Activated effector memory CD4-positive, alpha-beta T cell treated with Interleukin-2 at 50 U/mL for 16 hours (primary cell): ENCODE measurements at places on chromosomes 4 and X.

DNA sequence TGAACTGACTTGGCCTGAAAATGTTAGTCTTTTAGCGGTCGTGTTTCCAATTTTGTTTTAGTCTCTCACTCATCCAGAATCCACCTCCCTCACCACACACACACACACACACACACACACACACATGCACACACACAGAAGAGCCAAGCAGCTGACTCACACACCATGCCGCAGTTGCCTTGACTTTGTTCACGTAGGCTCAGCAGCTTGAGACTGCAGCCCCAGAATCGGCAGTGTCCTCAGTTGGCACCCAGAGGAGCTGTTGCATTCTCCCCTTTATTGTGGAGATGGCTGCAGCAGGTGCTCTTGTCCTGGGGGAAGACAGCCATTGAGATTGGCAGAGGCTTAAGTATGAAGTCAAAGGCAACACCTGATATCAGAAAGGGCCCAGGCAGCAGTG is 20.9 kb upstream of the XPNPEP2 start:
- DNase-seq, result no peak

DNA sequence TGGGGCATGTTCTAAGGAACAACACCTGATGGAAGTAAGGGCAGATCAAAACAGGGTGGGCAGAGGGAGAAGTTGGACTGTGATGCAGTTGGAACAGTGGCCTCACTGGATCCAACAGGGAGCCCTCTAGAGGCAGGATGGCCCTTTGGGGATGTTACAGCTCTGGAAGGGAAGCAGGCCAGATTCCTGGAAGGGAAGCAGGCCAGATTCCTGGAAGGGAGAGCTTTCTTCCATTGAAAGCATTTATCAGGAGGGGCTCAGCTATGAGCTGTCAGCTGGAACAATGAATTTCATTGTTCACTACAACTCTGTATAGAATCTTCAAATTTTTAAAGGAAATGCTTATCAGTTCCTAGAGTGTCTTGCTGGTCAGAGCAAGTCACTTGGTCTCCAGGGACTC is 17.7 kb downstream of the IL15 start:
- DNase-seq, result no peak

- DNase-seq, result no peak
Measured at GRCh38 chr4:186016796-186017195, 52.2 kb upstream of the TLR3 start.

DNA sequence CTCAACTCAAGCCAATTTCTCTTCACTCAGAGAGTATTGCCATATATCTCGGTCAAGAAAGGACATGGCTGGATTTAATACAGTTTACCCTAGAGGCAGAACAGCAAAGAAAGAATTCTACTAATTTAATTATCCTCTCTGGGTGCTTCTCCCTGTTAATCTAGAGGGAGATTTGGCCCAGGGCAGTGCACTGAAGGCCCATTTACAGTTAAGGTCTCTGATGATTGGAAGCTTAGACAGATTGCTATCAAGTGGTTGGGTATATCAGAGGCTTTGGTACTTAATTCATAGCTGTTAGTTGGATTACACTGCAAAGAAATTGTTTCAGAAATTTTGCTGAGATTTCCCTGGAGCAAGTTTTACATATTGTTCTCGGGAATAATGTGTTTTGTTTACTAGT is 4.6 kb upstream of the CNKSR2 start:
- DNase-seq, result no peak

GRCh38 chr4:139660568-139661043 is 5.0 kb upstream of the MGST2 start:
- no peak for DNase-seq

GRCh38 chrX:43500246-43500645 is 155.9 kb upstream of the MAOA start:
- DNase-seq, result no peak

DNA sequence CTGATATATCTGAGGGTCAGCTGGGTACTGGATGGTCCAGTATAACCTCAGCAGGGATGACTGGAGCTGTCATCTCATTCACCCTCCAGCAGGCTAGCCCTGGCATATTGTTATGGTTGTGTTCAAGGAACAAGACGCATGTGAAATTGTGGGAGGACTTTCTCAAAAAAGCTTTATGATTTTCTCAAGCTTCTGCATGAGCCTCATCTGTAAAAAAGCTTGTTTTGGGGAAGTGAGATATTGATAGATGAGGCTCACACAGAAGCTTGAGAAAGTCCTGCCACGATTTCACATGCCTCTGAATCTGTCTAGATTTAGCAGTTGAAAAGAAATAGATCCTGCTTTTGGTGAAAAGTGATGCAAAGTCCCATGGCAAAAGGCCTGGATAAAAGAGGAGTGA is 93.4 kb downstream of the SPCS3 start:
- no peak for DNase-seq

GRCh38 chr4:87745064-87745807 is 54.1 kb upstream of the IBSP start:
- DNase-seq, result no peak

DNA sequence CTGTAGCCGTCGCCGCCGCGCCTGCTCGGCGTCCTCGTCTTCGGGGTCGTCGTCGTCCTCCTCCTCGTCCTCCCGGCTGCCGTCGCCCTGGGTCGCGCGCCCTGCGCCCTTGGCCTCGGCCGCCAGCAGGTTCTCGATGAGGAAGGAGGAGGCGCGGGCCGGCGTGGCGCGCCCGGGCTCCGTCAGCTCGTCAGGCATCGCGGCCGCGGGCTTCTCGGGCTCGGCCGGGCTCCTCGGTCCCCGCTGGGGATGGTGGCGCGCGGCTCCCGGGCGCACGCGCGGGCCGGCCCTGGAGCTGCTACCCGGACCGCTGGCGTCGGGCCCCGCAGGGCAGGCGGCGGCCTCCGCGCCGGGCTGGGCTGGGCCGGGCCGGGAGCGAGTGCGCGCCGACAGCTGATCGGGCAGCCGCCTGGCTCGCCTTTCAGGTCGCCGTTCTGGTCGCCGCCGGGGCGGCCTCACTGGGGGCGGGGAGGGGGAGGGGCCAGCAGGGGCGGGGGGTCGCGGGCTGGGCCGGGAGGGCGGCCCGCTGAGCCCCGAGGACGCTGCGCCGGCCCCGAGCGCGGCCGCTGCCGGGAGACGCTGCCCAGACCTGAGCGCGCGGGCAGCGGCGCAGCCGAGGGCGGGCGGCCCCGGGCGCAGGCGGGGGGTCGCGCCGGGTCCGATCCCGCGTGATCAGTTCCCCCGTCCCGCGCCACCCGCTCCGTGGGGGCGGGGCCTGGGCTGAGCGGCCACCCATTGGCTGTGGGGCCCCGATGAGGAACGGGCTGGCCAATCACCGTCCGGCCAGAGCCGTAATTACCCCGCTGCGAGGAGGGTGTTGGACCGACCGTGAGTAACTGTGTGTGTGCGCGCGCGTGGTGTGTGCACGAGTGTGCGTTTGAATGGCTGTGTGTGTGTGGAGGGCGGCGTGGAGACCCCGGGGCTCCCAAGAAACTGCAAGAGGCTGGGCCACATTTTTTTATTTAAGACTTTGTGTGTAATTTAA is at the start of gene HMX1:
HMX1 (minus strand) TSS at position 423 of the 985 bp plus-strand sequence; CDS start at position 198, 225 bp downstream.
- DNase-seq, result no peak

DNA sequence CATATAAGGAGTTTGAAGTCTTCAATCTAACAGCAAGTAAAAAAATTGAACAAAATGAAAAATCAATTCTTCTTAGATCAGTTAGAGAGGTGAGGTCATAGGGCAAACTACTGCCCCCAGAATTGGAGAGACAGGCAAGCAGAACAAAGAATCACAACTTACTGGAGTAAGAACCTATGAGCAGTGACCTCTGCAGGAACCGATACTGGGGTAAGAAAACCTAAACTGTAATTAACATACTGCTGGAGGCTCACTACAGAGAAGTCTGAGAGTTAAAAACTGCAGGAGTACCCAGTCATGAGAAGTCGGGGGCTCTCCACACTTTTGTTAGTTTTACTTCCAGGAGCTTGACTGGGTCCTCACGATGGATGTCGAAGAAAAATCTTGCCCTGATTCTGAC is 16.0 kb downstream of the CLDN22 start:
- DNase-seq, result no peak

DNA sequence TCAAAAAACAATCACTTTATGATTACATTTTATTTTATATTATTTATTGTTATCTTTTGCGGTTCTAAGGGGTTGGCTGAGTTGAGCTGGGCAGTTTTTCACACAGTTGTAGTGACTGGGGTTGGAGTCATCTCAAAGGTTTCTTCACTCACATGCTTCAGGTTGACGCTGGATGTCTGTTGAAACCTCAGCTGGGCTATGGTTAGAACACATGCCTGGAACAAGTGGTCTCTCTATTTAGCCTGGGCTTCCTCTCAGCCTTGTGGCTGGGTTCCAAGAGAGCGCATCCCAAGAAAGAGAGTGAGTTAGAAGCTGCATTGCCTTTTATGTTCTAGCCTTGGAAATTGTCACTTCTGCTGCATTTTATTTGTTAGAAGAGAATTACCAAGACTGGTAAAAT is 87.4 kb downstream of the CBLL2 start:
- DNase-seq, result no peak

- no peak for DNase-seq
Measured at GRCh38 chrX:115584696-115585095, 23.7 kb downstream of the PLS3 start.

DNA sequence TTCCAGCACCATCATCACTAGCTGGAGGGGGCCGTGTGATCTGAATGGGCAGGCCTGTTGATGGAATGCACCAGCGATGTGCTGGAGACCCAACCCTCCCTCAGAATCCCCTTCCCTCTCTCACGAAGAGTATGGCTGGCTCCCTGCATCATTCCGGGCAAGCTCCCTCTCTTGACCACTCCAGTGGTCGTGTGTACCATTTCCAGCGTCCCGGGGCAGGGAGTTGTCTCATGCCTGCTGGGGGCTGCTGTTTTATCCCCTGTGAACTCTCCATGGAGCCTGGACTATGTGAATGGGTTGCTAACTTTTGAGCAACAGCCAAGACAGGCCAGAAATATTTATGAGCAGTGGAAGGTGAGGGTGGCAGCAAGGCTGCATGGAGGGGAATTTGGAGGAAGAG is 8.1 kb downstream of the CSAG1 start:
- no peak for DNase-seq

DNA sequence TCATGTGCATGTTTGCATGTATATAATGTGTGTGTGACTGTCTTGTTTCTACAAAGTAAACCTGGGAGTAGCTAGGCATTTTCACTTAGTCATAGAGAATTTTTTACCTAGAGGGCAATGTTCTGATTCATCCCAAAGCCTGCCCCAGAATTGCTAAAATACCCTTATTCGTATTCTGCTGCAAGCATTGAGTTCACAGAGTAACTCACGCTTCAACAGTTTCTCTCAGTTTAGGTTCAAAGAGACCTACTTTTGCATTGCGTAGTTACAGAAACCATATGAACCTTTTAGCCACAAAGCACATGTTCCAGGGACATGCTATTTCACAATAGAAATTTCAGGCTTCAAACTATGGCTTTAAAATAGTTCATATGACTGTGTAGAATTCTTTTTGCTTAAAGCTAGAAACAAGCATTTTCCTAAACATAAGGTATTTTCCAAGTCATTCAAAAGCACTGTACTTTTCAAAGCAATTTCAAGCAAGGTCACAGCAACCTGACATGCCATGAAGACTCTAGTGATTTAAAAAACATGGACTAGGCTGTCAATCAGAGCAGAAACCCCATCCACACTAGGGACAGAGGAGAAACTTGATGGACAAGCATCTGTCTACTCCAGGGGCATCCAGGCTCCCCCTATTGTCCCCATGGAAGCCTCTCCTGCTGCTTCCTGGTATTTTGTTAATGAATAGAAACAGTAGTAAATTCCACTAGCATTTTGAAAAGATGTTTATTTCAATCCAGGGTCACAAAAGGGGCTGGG is 81.5 kb upstream of the MAPK10 start:
- DNase-seq, result no peak

- no peak for DNase-seq
Measured at GRCh38 chrX:652341-652741, 21.8 kb downstream of the SHOX start.

GRCh38 chr4:164876700-164877324 is at the start of gene APELA:
Gene APELA, plus strand, starts transcription at chr4:164877178. Its CDS starts 154 bp downstream, at chr4:164877332.
- DNase-seq, result no peak

DNA sequence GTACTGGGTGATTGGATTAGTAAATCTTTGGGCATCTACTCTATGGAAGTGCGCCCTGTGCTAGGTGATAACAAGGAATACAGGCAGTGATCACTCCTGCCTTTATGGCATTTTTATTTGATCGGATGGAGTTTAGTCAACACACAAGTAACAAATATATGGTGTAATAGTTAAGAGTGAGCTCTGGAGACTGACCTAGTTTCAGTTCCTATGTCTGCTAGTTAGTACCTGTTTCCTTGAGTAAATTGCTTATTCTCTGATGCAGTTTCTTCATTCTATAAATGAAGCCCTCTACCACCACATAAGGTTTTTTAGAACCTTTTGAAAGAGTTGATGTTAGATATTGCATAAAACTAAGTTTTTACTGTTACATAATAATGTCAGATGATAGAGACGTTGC is 134.6 kb downstream of the KDM6A start:
- DNase-seq, result no peak

GRCh38 chr4:159144112-159144694 is 41.3 kb downstream of the RAPGEF2 start:
- DNase-seq, result no peak

DNA sequence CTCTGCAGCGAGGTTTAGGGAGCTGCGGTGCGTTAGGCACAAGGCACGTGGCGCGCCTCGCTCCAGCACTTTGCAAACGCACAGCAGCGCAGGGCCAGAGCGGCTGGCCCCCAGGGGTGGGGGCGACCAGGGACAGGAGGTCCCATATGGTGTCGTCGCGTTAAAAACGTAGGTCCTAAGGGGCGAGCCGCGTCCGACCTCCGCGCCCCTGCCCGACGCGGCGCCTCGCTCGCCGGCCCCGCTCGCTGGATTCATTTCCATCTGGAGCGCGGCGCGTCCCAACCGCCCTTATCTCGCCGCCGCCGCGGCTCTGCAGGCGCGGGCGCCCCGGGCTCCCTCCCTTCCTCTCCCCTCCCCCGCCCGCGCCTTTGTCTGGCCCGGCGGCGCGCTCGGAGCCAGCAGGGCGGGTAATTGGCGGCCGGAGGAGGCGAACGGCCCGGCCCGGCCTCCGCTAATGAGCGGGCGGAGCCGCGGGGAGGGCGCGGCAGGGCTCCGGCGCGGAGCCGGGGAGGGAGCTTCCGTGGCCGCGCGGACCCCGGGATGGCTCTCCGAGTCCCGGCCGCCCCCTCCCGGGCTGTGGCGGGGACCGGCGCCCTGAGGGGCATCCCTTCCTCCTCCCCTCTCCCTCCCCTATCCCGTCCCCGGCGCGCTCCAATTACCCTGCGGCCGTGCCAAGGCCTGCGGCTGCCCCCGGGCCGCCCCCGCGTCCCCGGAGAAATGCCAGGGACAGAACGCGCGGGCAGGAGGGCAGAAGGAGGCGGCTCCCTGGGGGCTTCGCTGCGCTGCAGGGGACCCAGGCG is 409.0 kb downstream of the BCOR start:
- no peak for DNase-seq

- no peak for DNase-seq
Measured at GRCh38 chr4:85773372-85773771, 298.4 kb downstream of the ARHGAP24 start.

- DNase-seq, result no peak
Measured at GRCh38 chr4:88706574-88706973, 8.9 kb upstream of the NAP1L5 start.

GRCh38 chr4:188408244-188409030 is 269.2 kb downstream of the TRIML1 start:
- DNase-seq, result no peak

GRCh38 chr4:54767376-54767775 is 109.6 kb downstream of the KIT start:
- DNase-seq, result no peak
